Lung (tissue), 17 donors: ENCODE measurements at places on chromosomes 1 and 21.

DNA sequence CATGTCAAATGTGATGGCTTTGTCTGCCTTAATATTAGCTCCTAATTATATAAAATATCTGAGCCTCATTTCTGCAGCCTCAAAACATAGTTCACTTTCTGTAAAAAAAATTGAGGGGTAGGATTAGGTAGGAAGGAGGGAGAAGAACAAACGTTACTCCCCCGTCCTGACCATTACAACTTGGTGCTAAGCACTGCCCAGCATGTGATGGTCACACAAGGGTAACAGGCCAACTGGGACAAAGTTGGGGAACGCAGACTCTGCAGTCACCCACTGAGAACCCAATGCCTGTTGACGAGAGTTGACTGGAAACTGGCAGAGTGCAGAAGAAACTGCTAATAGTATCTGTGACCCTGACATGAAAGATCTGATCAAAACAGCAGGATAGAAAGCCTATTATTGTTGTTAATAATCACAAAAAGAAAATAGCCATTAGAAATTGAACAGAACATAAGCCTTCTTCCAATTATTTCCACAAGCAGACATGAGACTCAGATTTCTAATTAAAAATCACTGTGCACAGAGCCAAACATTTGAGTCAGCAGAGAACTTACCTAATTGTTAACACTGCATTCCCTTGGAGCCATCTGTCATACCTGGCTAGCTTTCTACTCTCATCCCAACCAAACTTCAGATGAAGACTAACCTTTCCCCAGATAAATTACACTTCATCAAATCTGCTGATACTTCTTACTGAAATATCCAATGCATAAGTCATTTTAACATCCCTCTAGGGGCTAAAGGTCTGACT lies 5.5 kb downstream of the SORT1 start:
- no peak for DNase-seq

- no peak for DNase-seq
Observed at GRCh38 chr1:243855616-243856318, 5.7 kb upstream of the AKT3 start.

GRCh38 chr1:162835157-162835899 lies 25.6 kb downstream of the CCDC190 start:
- no peak for DNase-seq

DNA sequence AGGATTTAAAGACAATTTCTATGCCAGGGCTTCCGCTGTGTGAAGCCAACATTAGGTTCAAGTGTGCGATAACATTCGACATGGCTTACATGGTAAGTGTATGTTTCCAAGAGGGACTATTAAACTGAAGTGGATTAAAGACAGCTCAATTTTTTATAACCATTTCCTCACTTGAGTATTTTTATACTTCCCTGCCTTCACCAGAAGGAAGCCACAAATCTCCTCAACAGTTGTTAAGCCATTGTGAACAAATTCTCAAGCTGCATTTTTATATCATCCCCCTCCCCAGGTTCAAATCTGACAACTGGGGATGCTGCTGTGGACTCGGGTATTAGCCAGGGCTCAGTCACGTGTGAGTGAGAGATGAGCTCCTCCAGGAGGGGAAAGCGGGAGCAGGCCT lies 116.3 kb downstream of the RHOU start:
- no peak for DNase-seq

DNA sequence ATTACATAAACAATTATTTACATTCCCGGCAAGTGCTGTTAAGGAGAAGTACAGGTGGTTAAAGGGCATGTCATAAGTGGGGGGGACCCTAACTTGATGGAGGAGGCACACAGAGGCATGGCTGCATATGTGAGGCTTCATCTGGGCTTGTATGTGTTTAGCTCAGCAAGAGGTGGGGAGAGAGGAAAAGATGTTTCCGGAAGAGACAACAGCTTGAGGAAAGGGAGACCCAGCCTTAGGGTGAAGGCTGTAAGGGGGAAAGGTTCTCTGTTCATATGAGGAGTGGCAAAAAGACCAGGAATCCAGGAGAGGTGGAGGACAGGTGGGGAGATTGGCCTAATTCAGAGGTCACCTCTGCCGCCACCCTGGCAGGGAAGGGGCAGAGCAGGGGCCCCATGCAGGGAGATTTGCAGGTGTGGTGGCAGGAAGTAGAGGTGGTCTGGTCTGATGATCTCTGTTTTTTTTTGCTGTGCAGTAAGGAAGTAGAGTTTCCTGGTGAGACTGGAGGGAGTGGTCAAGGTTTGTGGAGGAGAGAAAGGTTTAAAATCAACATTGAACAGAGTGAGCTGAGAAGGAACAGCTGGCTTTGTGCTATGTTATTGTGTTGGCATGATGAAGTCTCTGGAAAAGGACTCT lies 9.0 kb downstream of the TRAF5 start:
- DNase-seq: peak; percentile 18

DNA sequence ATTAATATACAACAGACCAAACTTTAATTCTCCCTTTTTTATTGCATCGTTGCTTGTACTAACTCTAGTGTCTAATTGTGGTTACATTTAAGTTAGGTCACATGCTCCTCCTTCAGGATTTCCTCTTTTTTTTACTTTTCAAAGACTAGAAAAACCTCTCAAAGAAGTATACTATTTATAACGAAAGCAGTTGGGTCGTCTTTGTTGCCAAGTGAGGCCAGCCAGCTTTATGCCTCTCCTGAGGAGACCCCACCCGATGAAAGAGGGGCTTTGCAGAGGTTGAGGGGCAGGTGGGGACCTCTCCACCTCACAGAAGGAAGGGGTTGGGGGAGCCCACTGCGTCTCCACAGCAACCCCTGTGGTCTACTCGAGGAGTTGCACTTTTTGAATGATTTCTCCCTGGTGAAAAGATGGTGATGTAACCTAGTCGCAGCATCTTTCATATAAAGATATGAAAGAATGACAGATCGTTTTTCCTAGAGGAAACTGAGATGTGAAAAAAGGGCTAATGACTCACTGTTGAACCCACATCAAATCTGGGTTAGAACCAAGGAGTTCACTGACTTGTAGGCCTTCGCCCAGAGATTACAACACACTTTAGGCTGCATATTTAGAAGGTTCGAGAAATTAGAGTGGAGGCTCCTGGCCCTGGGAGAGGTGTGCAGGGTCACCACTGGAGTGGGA lies 6.4 kb downstream of the TGFB2 start:
- DNase-seq: peak; percentile 75

DNA sequence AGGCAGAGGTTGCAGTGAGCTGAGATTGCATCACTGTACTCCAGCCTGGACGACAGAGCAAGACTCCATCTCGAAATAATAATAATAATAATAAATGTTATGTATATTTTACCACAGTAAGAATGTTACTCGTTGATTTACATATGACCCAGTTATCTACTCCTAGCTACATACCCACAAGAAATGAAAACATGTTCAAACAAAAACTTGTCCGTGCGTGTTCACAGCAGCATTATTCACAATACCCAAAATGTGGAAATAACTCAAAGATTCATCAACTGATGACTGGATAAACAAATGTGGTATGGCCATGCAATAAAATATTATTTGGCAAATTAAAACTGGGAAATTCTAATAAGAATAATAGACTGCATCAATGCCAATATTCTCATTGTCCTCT lies 31.7 kb upstream of the ENSA start:
- DNase-seq: no peak

GRCh38 chr21:14863745-14864210 lies 201.0 kb downstream of the NRIP1 start:
- DNase-seq: no peak

DNA sequence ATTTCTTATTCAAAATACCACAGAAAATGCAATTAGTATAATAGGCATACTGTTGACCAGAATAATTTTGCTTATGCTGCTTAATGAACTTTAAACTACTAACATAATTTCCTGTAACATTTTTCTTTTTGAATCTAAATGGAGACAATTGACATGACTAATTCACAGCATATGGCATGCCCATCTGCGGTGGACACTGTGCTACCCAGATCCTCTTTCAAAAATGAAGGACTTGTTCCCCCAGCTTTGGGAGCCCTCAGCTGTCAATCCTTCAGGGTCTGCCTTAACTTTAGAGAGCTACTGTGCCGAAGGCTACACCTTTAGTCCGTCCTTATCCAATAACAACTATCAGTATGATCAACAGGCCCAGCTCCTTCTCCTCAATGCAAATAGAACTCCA lies 789.0 kb downstream of the PLA2G4A start:
- DNase-seq: no peak

DNA sequence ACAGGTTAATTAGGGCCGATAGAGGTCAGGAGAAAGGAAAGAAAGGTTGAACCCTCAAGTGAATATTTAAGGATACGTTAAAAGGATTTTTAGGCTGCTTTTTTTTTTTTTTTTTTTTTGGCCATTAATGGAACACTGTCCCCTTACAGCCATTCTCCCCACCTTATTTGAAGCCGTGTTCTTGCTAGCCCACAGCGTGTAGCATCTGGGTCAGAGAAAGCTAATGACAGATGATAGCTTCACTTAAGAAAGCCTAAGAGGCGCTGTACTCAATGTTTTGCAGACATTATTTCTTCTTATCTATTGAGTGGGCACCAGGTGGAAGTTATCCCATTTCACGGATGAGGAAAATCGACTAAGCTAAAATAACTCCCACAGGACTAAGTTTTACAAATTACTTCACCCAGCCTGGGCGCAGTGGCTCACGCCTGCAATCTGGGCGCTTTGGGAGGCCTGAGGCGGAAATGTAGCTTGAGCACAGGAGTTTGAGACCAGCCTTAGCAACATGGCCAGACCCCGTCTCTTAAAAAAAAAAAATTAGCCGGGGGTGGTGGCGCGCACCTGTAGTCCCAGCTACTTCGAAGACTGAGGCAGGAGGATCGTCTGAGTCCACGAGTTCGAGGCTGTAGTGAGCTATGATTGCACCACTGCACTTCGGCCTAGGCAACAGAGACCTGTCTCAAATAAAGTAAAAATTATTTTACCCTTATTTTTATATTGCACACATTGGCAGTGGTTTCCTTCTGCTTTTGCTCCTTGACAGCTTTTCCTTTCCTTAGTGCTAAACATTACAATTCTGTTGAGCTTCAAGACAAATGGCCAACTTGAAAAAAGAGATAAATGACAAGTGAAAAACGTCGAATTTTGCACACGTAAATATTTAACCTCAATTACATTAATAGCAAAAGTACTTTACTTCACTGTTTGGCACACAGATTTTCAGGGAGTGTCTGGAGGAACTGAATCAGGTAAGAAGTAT lies 1.1 kb upstream of the PHTF1 start:
- no peak for DNase-seq

DNA sequence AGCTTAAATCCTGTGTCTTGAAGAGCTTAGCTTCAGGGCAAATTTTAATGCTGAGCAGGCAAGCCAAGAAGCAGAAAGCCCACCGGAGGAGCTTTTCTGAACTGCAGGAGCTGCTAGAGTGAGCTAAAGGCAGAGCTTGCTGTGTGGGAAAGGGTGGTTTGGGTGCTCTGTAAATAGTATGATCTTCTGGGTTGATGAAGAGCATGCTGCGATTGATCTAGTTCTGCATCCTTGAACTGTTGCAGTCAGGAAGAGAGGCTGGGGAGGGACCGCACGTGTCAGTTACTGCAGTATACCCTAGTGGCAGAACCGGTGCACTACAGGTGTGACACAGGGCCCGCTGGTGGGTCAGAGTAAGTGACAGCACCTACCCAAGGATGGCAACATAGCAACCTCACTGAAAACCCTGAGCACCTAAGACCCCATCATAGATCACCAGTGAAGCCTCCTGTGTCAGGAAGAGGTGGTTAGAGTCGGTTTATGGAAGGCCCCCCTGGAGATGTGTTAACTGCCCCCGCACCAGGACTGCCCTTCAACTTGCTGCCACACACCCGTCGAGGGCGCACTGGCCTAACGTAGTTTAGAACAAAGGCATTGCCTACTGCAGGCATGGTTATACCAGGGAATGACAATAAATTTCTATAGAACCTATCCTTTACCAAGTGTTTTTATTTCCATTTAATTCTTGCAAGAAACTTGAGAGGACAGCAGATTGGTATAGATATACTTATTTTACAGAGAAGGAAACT lies 146.0 kb upstream of the KIAA0040 start:
- DNase-seq: no peak

DNA sequence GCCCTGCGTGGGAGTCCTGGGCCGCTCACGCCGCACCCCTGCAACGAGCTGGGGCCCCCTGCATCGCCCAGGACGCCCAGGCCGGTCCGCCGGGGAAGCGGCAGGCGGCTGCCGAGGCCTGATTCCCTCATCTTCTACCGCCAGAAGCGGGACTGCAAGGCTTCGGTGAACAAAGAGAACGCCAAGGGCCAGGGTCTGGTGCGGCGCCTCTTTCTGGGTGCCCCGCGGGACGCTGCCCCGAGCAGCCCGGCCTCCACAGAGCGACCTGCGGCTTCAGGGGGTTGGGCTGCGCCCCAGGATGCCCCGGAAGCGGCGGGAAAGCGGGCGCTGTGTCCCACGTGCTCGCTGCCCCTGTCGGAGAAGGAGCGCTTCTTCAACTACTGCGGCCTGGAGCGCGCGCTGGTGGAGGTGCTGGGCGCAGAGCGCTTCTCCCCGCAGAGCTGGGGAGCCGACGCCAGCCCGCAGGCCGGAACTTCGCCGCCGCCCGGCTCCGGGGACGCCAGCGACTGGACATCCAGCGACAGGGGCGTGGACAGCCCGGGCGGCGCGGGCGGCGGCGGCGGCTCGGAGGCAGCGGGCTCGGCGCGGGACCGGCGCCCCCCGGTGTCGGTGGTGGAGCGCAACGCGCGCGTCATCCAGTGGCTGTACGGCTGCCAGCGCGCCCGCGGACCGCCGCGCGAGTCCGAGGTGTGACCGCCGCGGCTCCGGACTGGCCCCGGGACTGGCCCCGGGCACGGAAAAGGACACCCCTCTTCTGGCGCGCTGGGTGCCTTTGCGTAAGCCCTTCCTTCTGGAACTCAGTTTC lies 2.7 kb downstream of the FAM110D start:
- DNase-seq: peak; percentile 69

- peak; percentile 11 for DNase-seq
Observed at GRCh38 chr1:220123889-220124288, 30.0 kb downstream of the IARS2 start.

DNA sequence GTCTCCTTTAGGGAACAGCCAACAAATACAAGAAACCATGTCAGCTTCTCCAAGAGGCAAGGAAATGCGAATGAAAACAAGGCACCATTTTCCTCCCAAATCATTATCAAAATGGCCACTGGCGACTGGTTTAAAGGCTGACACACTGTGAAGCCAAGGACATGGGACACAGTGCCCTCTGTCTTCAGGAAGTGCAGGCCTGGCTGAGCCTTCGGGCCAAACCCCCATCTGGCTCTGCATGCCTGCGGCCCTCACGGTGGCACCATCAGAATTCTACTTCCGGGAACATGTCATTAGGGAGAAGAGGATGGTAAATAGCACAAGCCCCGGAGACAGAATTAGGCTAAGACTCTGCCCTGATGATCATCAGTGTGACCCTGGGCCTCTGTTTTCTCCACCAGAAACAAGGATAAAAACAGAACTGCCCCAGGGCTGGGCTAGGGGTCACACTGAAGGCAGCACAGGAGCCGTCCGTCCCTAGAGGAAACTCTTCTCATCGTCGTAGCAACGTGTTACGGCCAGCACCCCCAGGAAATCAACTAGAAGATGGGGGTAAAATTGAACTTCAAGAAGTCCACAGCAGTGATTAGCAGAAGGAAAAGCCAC lies 103.5 kb downstream of the NPHP4 start:
- no peak for DNase-seq

DNA sequence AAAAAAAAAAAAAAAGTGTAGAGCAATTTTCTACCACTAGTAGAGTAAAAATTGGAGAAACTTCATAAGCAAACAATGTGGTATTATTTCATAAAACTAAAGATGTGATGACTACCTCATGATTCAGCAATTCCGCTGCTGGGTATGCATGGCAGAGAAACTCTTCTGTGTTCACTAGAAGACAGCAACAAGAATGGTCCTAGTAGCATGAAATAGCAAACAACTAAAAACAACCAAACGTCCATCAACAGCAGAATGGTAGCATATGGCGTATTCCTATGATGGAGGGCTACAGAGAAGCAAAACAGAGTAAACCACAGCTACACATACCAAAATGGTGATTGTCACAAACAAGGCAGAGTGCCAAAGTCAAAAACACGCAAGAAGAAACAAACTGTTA lies 18.9 kb downstream of the HTR1D start:
- no peak for DNase-seq
